ENCODE measurements at places on chromosomes 1 and 21.

GRCh38 chr1:231059566-231060193, 19.6 kb upstream of the FAM89A start:
- DNase-seq, result no peak

DNA sequence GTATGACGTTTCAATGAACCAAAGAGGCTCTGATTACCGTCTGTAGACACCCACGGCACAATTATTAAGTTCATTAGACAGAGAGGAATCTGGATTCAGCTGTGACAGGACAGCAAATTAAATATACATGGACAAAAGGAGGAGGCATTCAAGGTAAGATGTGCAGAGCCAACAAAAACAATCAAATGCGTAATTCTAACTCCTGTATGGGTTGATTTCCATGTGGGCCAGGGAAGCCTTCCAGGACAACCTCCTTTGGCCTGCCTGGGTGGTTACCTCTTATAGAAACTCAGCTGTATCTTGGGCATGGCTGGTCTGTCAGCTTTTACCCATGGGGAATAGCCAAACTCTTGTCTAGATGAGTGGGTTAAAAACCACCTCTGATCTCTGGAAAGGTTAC, 43.8 kb downstream of the CCN1 start:
- no peak for DNase-seq

GRCh38 chr1:153536012-153536670, 350 bp upstream of the S100A6 start:
- DNase-seq, result peak; percentile 55

- DNase-seq, result no peak
Observed at GRCh38 chr1:201226859-201227488, 36.4 kb downstream of the IGFN1 start.

- no peak for DNase-seq
Observed at GRCh38 chr1:44230796-44231195, 17.5 kb downstream of the DMAP1 start.

GRCh38 chr1:197390856-197391255, 122.8 kb downstream of the CRB1 start:
- DNase-seq, result no peak

DNA sequence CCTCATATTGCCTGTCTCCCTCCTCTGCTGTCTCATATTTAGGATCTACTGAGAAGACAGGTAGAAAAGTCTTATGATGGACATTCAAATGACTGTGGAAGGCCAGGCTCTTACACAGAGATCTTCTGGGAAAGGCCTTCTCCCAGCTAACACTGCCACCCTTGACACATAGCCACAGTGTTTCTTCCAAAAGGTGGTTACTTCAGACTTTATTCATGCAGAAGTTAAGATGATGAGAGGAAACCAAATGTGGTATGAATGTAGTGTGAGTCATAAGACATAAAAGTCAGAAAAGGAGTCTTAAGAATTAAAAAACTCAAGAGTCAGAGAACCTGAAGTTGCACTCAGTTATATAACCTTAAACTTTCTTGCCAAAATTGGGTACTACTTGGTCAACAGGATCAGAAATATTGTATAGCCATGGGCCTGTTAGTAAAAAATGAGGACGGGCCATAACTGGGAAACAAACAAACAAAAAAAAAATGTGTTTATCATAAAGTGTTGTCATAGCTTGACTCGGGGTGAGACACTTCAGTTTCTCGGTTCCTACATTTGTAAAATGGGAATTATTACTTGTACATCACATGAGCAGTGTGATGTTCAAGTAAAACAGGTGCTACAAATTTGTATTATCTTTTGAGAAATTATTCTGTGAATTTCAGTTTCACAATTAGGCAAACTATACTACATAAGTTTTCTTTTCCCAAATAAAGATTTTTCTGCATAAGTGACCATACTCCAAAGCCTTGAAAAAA, 1.2 kb upstream of the DENND1B start:
- peak; percentile 49 for DNase-seq

DNA sequence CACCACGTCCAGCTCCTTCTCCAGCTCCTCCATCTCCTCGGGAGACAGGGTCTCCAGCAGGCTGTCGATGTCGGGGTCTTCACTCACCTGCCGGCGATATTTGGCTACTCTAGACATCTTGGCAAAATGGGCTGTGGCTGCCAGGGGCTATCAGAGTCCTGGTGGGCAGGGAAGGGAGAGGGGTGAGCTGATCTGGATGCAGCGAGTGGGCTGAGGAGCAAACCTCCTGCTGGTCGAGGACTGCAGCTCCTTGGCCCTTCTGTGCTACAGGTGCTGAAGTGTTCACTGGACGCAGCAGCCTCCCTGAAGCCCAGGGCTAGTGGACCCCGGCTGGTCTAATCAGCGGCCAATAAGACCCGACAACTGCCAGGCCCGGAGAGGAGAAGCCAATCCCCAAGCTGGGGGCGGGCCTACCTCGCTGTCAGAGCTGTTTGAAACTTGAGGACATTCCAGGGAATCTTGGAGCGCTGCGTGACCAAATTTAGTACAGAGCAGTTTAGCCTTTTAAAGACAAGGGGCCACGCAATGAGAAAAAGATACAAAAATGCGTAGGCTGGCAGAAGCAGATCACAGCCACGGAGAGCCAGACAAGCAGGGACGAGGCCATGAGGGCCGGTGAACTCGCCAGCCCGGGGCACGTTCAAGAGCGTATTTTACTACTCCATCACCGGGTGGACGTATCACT, at the start of gene LMOD1:
Gene LMOD1, minus strand, starts transcription at position 325 of the 685 bp plus-strand sequence. Its CDS starts 208 bp downstream, at position 117.
- no peak for DNase-seq

- no peak for DNase-seq
Observed at GRCh38 chr1:178579562-178579961, 66.7 kb downstream of the TEX35 start.

GRCh38 chr1:232669981-232670747, 40.2 kb upstream of the SIPA1L2 start:
- no peak for DNase-seq

- DNase-seq, result peak; percentile 59
Observed at GRCh38 chr1:157597959-157598667, at the start of gene FCRL4. Gene FCRL4 (minus strand): TSS chr1:157598085. CDS start chr1:157597944, 141 bp downstream.

DNA sequence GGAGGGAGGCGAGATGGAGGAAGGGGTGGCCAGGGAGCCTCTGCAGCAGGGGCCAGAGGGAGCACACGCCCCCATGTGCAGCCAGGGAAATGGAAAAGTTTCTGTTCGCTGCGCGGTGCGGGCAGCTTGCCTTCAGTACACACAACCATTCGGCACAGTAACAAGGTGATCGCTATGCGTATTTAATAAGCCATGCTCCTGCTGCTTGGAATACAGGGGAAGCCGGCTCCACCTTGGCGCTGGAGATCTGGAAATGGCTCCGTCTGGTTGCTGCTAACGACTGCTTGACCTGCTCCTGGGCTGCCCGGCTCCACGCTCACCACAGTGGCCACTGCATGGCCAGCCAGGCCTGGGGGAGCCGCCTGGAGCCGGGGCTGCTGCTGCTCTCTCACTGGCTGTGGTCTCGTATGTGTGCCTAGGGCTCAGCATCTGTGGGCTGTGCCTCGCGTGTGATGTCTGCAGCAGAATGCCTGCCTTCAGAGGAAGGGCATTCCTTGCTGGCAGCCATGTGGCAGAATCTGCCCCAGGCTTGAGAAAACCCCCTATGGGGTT, 86.4 kb upstream of the ACTL8 start:
- DNase-seq, result no peak

GRCh38 chr1:5597991-5598823, 394.0 kb downstream of the NPHP4 start:
- no peak for DNase-seq

GRCh38 chr1:92408825-92409224, 77.9 kb downstream of the GFI1 start:
- no peak for DNase-seq

DNA sequence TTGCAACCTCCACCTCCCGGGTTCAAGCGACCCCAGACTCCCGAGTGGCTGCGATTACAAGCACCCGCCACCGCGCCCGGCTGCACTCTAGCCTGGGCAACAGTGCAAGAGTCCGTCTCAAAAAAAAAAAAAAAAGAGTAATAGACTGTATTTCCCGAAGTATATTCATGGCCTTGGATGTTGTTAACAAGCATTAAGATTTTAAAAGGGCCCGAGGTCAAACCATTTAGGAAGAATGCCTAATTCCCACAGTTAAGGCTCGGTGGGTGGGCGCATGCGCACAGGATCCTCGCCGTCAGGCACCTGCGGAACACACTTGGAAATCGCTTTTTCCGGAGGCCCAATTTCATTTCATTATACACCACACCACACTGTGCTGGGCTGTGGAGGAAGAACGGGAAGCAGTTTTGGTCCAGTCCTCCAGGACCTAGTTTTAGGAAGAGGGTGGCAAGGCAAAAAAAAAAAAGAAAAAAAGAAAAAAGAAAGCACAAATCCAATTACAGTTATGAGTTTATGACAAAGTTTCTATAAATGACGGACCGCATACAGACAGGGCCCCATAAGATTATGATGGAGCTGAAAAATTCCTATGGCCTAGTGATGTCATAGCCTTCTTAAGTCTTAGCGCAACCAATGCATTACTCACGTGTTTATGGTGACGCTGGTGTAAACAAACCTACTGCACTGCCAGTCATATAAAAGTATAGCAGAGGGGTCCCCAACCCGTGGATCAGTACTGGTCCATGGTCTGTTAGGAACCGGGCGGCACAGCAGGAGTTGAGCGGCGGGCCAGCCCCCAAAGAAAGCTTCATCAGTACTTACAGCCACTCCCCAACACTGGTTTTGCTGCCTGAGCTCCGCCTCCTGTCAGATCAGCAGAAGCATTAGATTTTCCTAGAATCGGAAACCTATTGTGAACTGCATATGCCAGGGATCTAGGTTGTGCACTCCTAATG, 38.2 kb downstream of the H3-3A start:
- no peak for DNase-seq

DNA sequence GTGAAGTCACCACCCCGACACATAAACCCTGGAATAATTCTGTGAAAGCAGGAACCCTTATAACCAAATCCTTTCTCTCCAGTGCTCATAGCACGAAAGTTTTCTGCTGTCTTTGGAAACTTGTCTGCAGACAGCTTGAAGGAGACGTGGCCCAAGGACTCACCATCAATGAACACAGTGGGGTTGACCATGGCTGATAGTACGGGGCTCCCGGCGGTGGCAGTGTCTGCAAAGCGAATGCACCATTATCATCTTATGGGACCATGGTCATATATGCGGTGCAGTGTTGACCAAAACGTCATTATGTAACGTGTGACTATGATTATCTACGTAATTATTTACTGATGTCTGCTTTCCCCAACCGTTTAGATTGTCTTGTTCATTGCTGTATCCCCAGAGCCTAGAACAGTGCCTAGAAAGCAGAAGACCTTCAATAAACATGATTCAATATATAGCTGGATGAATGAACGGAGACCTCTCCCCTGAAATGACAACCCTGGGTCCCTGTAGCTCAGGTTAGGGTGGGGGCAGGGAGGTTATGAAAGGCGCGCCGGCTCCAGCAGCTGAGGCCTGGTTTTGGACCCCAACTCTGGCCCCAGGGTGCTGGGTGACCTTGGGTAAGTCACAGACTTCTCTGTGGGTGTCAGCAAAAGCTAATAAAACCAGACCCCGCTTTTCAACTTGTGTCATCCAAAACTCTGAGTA, 128.4 kb upstream of the ZBTB40 start:
- no peak for DNase-seq

DNA sequence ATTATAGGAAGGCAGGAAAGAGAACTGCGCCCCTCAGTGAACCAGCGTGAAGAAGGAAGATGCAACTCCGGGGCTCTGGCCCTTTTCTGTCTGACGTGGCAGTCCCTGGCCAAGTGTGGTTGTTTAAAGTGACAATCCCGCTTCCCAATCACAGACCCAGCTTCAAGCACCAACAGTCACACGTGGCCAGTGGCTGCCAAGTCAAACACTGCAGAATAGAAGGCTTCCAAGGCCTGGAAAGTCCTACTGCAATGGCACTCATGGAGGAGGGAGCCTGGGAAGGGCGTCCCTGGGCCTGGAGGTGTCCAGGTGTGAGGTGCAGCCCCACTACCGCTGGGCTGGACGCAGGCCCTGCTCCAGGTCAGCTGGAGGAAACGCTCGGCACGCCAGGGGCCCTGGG, 143.8 kb downstream of the CASZ1 start:
- DNase-seq, result no peak

GRCh38 chr1:158930504-158930903, 848 bp upstream of the PYHIN1 start:
- DNase-seq, result no peak

- no peak for DNase-seq
Observed at GRCh38 chr1:242877743-242878142, 353.2 kb upstream of the PLD5 start.

- no peak for DNase-seq
Observed at GRCh38 chr1:228350831-228351781, 55.5 kb downstream of the TRIM11 start.

All from GM06990 (cell line).